ENCODE measurements at places on chromosomes 11 and 22.

- no peak for DNase-seq
Measured at GRCh38 chr22:48099251-48099650, 1336.8 kb downstream of the TBC1D22A start.

DNA sequence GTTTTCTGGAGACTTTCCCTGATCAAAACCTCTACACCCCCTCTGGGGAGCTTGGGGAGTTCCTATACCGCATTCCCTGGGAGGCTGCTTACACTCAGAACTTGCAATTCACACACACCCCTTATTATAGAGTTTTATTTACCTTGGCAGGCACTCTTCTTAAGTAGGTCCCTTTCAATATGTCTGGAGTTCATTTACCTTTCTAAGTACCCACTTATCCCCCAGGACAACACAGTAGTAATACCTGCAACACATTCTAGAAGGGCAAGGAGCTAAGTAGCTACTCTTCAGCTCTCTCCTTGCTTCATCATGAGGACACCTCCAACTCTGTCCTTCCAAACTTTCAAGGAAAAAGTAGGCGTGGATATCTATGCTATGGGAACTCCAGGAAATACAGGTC, 127.8 kb upstream of the ANO3 start:
- no peak for DNase-seq

- DNase-seq = no peak
Measured at GRCh38 chr22:49022816-49023160, 804.9 kb downstream of the BRD1 start.

DNA sequence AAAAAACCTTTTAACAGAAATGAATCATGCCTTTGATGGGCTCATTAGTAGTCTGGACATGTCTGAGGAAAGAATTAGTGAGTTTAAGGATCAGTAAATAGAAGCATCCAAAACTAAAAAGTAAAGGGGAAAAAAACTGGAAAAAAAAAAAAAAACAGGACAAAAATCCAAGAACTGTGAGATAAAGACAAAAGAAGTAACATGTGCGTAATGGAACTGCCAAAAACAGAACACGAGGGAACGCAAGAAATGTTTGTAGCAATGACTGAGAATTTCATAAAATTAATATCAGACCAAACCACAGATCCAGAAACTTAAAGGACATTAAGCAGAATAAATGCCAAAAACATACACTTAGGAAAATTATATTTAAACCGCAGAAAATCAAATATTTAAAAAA, 77.4 kb downstream of the MS4A13 start:
- DNase-seq = no peak

GRCh38 chr11:69209038-69209350, 53.3 kb downstream of the SMIM38 start:
- no peak for DNase-seq

- no peak for DNase-seq
Measured at GRCh38 chr11:41963406-41963805, 504.0 kb upstream of the LRRC4C start.

DNA sequence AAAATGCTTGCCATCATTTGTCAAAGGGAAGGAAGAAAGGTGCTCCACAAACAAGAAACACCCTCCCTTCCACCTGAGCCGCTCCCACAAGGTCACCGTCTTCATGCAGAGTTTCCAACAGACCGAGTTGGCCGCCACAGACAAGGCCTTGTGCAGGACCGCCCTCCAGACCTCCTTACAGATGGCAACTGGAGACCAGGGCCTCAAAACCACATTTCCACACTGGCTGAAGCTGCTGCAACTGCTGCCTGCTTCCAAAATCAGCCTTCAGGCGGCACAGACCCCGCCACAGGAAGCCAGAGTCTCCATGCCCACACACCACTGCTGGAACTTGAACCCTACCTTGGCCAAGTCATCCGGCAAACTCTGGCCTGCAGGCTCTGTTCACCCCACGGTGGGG, 6.3 kb downstream of the DEAF1 start:
- DNase-seq = no peak

DNA sequence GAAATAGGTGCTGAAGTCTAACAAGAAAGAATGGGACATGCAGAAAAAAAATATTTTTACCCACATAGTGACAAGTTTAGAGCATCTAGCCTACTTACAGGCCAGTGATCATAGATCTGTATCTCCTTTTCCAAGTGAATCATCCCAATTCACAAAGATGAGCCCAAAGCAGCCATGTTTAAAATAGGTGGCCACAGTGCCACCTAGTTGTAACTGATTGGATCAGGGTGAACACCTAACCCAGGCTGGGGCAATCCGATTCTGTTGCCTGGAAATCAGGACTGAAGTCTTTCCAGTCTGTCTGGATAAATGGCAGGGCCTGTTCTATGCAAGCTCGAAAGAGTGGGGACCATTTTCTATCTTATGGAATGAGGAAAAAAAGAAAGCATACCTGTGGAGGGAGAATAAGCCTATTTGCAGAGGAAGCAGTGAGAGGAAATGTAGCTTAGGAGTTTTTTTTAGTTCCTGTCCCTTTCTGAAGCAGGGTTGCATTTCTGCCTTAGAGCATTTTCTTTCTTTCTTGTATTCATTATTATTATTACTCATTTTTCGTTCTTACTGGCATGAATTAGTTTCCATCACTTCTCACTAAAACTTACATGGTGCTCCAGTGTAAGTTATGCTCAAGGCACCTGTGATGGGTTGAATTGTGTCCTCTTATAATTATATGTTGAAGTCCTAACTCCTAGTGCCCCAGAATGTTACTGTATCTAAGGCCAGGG, 113.2 kb upstream of the RAG2 start:
- DNase-seq = no peak

DNA sequence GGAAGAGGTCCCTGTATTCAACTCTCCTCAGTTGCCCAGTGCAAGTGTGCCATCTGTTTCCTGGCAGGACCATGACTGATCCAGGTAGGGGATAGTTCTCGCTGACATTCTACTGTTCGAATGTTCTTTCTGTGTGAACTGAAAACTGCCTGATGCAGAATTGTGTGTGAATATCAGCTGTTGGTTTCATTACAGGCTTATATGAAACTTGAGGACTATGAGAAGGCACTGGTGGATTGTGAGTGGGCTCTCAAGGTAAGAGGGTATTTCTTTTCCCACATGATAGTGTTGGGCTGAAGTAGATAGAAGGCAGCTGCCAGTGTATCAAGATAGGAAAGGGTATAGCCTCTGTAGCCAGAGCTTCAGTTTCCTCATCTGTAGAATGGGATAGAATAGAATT, 15.3 kb downstream of the TTC12 start:
- no peak for DNase-seq

- DNase-seq = no peak
Measured at GRCh38 chr11:11071486-11071885, 213.6 kb upstream of the ZBED5 start.

DNA sequence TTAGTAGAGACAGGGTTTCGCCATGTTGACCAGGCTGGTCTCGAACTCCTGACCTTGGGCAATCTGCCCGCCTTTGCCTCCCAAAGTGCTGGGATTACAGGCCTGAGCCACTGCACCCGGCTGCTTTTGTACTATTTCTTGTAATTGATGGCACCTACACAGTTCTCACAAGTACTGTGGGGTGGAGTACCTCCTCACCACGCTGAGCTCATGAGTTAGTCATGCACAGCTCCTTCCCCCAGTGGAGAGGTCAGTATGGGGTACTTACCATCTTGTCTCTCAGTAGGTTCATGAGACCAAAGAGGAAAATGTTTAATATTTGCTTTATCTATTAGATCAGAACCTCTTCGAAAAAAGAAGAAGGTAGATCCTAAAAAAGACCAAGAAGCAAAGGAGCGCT, 2.1 kb downstream of the MRPL40 start:
- DNase-seq = no peak

GRCh38 chr22:31193092-31193491, 19.0 kb upstream of the LIMK2 start:
- DNase-seq = no peak

- peak; percentile 59 for DNase-seq
Measured at GRCh38 chr11:67382276-67383136, 9.1 kb upstream of the CLCF1 start.

DNA sequence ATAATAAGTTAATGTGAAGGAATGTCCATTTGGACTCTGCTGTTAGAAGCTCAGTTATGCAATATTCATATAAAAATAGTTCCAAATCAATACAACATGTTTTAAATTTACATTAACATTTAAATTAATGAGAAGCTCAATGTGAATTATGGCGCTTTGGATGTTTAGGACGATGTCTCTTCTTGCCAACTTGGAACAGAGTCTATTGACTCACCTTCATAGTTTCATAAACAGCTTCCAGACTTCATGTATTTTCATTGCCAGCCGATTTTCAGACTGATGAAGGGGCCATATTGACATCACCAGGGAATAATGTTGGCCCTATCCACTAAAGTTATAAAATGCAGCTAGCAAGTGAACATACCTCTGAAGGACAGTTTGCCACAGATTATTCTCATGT, 1136.2 kb downstream of the LRRC4C start:
- DNase-seq = no peak

DNA sequence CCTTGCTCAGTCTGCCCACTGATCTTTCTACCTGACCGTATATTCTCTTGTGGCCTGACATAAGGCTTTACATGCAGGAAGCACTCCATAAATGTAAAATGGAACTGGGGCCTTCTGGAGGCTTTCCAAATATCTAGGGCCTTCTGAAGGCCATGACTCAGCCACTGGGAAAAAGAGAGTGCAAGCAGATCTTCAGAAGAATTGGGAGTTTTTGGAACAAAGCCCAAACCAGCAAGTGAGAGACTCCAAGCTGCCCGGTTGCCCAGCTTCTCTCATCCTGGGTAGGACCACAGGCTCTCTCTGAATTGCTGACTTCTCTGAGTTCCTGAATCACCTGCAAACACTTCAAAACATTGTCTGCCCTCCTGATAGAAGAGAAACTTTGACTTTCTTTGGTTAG, 107.9 kb upstream of the BMAL1 start:
- peak; percentile 84 for DNase-seq

DNA sequence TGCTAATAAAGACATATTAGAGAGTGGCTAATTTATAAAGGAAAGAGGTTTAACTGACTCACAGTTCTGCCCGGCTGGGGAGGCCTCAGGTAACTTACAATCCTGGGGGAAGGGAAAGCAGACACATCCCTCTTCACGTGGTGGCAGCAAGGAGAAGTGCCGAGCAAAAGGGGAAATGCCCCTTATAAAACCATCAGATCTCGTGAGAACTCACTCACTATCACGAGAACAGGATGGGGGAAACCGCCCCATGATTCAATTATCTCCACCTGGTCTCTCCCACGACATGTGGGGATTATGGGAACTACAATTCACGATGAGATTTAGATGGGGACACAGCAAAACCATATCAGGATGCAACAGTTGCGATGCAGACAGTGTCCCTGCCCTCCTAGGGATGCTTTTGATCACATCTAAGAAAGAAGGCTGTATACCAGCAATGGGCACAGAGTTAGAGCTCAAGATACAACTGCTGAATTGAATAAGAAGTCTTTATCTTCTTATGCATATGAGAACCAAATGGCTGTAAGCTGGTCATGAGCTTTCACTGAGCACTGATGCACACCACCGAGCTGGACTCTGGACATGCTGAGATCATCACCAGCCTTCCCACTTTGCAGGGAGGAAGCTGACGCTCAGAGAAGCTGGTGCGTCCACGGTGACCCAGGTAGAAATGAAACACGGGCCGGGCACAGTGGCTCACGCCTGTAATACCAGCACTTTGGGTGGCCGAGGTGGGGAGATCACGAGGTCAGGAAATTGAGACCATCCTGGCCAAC, 255.2 kb downstream of the MN1 start:
- DNase-seq = no peak

DNA sequence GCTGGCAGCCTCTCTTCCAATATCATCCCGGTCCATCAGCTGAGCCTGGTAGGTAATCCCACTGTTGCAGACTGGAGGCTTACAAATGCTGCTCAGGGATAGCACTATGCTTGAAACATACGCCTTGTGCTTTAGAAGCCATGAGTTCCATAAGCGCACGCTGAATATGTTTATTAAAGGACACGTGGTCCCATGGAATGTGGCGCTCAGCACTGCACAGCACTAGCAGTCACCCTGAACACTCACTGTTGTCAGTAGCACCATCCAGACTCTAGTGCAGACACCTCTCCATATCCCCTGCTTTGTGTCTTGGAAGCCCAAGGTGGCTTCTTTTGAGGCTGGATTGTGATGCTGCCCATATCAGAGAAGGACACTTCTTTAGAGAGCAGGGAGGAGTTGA, 120.9 kb downstream of the MAML2 start:
- DNase-seq = peak; percentile 51

DNA sequence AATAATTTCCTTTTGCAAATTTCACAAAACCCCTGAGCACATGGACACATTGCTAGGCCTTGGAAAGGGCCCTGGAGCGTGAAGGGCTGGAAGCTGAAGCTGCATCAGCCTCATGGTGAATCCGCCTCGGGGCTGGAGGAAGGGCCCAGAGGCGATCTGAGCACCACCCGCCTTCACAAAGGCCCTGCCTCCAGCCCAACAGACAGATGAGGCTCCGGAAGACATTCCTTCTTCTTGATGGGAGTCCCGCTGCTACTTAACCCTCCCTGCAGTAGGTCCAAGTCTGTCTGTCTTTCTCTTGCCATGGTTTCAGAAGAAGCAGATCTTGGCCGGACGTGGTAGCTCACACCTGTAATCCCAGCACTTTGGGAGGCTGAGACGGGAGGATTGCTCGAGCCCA, 16.5 kb downstream of the ARRB1 start:
- no peak for DNase-seq

GRCh38 chr11:100730266-100730665, 43.2 kb downstream of the ARHGAP42 start:
- DNase-seq = peak; percentile 67

GRCh38 chr22:20887375-20887774, 28.6 kb downstream of the SNAP29 start:
- no peak for DNase-seq

All from foreskin fibroblast (primary cell).